ENCODE measurements at places on chromosomes 12 and 14.

- no peak for DNase-seq
Observed at GRCh38 chr12:80118565-80119324, 19.4 kb downstream of the OTOGL start.

DNA sequence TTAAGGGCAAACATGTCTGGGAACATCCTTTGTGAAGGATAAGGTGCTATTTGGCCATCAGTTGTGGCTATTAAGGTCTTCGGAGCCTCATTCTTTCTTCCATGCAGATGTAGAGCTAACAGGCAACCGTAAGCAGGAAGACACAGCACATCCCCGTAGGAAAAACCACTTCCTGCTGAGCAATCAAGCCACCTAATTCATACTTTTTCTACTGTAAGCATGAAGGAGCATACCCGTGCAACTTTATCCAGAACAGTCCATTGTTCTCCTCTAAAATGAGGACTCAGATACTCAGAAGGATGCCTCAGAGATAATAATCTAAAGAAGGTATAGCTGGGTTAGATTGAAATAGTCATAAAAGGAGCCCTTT is 232.0 kb downstream of the PPM1H start:
- DNase-seq = no peak

- DNase-seq = no peak
Observed at GRCh38 chr12:12436831-12437345, 80.0 kb downstream of the BORCS5 start.

- no peak for DNase-seq
Observed at GRCh38 chr12:116958402-116959197, 47.9 kb downstream of the FBXW8 start.

DNA sequence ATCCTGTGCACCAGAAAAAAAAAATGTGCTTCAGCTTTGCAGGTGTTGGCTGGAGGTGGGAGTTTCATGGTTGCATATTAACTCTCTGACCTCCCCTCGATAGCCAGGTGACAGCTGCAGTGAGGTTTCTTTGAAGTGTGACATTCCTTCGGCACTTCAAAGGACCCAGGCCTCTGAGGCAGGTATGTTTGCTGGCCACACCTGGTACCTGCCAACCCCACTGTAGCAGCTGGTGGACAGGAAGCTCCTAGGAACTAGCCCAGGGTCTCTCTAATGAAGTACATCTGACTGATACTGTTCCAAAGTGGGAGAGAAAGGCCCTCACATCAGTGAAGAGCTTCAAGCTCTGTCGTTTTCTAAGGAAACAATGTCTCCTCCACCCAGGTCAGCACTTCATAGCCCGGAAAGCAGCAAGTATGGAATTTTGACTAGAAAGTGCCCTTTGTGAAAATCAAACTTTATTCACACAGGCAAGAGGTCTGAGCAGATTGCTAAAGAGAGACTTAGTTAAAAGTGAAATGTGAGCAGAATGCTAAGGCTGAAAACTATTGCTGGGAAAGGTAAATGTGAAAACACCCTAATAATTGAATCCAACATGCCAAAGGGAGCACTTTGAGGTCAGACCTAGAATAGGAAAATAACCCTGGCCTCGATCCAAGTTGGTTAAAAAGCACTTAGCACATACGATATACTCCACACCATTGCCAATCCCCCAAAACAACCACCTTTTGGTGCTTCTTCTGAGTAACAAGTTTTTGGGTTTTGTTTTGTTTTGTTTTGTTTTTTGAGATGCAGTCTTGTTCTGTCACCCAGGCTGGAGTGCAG is 71.3 kb downstream of the PHLDA1 start:
- DNase-seq = no peak

DNA sequence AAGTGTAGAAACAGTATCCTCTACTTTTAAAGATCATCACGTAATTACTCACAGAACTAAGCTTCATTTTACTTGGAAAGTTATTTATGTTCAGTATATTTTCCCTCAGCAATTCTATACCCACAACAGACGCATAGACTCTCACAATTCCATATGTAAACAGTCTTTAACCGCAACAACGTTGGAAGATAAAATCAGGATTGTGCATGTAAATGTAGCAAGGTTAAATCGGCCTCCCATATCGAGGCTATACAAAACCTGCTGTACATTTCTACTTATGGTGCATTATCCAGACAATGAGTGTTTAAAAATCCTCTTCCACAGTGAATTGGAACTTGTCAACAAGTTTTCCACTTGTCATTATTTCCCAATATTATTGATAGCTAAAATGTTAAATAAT is 581.1 kb downstream of the SLC16A7 start:
- DNase-seq = no peak

GRCh38 chr12:112682586-112682985 is 109.0 kb upstream of the RPH3A start:
- no peak for DNase-seq

DNA sequence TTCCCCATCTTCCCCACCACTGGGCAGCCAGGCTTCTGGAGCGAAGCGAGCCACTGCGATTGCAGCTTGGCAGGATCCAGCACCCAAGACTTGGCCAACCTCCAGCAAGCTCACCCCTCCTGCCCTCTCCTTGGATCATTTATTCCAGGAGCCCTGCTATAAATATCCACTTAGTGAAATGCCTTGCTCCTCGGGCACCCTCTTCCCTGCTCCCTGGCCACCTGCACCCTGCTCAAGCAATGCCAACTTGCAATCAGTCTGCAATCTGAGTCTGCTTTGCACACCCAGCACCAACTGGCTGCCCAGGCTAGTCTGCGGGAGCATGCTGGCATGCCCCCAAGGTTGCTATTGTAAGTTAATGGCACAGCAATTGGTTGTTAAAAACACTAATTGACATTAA is 666.0 kb downstream of the MED13L start:
- no peak for DNase-seq

- no peak for DNase-seq
Observed at GRCh38 chr12:113645603-113646002, 173.9 kb upstream of the LHX5 start.

DNA sequence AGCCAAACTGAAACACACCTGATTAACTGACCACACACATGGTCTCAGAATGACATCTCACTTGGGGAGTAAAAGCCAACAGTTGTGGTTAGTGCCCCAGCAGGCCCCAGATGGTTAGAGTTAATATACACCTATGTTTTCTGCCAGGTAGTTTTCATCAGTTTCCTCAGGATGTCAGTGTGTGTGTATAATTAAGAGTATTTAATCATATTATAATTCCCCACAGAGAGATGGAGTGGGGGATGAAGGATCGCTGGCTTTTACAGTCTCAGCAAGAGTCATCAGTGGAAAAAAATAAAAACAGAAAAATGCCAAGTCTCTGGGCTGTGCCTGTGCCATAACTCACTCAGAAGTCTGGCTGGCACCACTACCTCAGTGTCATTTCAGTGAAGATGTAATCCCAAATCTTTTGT is 412.5 kb downstream of the ZFP36L1 start:
- no peak for DNase-seq

GRCh38 chr12:22250762-22251161 is 83.7 kb downstream of the ST8SIA1 start:
- no peak for DNase-seq

DNA sequence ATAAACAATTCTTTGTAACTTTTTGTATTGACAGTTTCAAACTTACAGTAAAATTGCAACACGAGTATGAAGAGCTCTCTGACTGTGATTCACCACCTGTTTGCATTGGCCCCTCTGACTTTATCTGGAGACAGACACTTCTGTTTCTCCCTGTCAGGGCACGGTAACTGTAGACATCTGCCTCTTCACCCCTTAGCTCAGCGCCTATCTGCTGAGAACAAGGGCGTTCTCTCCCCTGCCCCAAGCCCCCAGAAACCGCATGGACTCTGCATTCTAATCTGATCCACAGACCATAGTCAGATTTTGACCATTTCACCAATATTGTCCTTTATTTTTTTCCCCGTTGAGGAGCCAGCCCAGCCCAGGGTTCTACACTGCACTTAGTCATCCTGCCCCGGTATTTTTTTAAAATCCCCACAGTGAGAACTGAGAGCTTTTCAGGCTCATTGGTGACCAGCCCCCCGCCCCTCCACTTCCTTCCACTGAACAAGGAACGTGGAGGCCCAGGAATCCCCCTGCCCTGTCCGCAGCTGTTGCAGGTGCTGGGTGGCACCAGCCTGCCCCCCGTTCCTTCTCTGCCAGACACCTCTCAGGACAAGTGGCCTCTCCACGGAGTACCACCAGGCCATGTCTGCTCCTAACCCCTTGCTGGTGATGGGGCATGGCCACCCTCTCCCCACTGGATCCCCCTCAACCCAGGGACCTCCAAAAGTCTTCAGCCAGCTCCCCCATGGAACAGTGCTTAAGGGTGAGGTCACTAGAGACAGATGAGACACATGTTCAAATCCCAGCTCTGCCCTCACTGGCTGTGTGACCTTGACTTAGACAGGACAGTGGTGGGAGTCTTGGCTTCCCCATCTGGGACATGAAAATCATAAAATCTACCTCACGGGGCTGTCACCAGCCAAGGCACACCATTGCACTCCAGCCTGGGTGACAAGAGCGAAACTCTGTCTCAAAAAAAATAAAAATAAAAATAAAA is 11.2 kb downstream of the RHOF start:
- no peak for DNase-seq

DNA sequence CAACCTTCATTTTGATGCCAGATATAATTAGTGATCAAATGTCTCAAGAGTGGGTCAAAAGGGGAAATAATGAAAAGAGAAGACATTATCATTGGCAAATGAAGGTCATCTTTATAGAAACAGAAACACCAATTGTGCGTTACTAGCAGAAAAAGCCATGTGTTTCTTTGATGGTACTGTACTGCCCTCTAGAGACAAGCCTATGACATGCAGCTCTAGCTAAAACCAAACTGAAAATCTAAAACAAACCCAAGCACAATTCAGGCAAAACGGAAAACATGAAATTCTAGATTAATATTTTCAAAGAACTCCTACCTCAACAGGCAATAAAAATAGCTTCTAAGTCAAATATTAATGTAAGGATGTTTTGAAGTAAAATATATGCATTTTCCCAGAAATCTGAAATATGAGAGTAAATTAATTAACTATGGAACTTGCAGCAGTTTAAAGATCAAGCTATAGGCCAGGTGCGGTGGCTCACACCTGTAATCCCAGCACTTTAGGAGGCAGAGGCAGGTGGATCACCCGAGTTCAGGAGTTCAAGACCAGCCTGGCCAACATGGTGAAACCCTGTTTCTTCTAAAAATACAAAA is 115.4 kb downstream of the KLHL28 start:
- DNase-seq = no peak

DNA sequence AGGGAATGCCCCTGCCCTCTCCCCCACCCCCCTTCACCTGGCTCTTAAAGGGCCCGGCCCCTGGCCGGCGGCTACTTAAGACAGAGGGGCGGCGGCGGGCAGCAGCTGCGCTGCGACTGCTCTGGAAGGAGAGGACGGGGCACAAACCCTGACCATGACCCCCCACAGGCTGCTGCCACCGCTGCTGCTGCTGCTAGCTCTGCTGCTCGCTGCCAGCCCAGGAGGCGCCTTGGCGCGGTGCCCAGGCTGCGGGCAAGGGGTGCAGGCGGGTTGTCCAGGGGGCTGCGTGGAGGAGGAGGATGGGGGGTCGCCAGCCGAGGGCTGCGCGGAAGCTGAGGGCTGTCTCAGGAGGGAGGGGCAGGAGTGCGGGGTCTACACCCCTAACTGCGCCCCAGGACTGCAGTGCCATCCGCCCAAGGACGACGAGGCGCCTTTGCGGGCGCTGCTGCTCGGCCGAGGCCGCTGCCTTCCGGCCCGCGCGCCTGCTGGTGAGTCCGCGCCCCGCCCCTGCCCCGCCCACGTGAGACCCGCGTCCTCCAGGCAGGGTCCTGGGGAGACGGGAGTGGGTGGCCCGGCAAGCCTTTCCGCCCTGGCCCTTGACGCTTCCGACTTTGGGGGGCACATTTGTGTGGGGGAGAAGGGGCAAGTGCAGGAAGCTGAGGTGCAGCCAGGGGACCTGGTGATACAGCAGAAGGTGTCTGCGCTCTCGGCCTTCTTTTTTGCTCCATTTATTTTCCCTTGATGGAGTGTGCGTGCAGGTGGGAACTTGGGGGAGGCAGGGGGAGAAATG is at the start of gene IGFBP6:
Gene IGFBP6 (plus strand): TSS at position 104 of the 790 bp plus-strand sequence. CDS start 51 bp downstream, at position 155.
- no peak for DNase-seq

Data from SW 1271 (cell line).